NCI-H1105 treated with DMSO at 0.1 percent for 48 hours (cell line): ENCODE measurements at places on chromosomes 11 and 22.

GRCh38 chr11:84825106-84825660, 802.0 kb downstream of the DLG2 start:
- no peak for DNase-seq

DNA sequence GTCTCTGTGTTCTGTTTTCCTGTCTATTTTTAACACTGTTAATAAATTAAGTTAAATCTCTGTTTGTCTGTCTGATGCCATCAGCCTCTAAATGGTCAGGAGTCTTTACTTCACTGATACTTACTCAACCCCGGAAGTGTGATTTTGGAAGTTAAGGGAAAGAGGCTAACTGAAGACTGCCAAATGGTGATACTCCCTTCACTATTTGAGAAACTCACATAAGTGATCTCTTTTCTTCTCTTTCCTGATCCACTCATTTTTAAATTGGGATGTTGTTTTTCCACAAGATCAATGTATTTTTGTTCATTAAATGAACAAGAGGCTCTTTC, 389 bp upstream of the CASP12 start:
- DNase-seq: no peak

DNA sequence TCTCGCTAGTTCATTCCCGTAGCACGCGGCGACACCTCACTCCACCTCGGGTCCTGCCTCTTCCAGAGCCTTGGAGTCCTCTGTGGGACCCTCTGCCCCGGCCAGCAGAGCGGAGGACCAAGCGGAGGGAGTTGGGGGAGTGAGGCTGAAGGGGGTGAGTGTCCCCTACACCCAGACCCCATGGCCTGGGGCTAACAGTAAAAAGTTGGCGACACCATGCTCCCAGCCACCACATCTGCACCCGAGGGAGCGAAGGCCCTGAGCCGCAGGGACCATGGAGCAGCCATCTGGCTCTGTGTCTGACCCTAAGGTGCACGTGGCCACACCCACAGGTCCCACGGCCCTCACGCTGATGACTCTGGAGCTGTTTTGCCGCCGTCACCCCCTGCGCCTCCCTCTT, 293.8 kb downstream of the BRD1 start:
- DNase-seq: no peak

GRCh38 chr11:10514202-10514601, 26.8 kb downstream of the RNF141 start:
- no peak for DNase-seq

- no peak for DNase-seq
These were observed 35.6 kb upstream of the TMEM123 start for GRCh38 chr11:102488208-102488607.

GRCh38 chr11:117719480-117719879, 77.5 kb downstream of the DSCAML1 start:
- DNase-seq: no peak
